ENCODE measurements at places on chromosomes 12 and 14.

- DNase-seq, result peak; percentile 17
Measured at GRCh38 chr12:56189099-56189917, at the start of gene SMARCC2. Gene SMARCC2 (minus strand): TSS chr12:56189483. CDS start chr12:56189461, 22 bp downstream.

GRCh38 chr12:62379723-62380045 lies 86.9 kb upstream of the MON2 start:
- DNase-seq, result no peak

DNA sequence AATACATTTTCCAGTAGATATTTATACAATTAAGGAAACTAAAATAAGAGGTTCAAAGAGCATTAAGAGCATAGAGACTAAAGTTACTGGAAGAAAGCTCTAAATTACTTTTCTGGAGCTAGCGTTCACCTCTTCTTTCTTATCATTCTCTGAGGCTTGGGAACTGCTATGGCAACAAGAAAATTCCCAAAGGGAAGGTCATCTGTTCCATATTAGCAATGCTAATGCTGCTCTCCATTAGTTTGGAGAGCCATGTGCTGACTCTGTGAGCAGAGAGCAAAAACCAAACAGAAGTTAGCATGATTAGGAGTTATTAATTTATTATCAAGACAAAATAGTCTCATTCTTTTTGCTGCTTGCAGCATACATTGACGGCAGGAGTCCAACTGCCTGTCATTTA lies 143.1 kb upstream of the SLC16A7 start:
- peak; percentile 8 for DNase-seq

- DNase-seq, result no peak
Measured at GRCh38 chr12:12194206-12194605, 72.6 kb downstream of the LRP6 start.

GRCh38 chr14:77914073-77914721 lies 114.3 kb downstream of the ADCK1 start:
- DNase-seq, result no peak

DNA sequence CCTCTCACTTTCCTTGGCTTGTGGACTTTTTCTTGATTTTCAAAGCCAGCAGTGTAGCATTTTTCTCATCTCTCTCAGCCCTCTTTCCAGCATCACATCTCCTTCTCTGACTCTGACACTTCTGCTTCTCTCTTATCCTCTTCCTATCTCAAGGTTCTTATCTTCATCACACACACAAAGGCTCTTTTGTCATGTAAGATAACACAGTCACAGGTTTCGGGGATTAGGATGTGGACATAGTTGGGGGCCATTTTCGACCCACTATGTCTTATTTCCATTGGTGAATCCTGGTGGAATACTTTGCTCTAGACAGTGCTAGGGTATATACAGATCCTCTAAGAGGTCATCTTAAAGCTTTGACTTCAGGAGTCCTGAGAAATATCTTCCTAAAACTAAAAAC lies 719.3 kb upstream of the TBX3 start:
- no peak for DNase-seq

GRCh38 chr14:30058401-30058800 lies 130.8 kb upstream of the PRKD1 start:
- DNase-seq, result no peak

DNA sequence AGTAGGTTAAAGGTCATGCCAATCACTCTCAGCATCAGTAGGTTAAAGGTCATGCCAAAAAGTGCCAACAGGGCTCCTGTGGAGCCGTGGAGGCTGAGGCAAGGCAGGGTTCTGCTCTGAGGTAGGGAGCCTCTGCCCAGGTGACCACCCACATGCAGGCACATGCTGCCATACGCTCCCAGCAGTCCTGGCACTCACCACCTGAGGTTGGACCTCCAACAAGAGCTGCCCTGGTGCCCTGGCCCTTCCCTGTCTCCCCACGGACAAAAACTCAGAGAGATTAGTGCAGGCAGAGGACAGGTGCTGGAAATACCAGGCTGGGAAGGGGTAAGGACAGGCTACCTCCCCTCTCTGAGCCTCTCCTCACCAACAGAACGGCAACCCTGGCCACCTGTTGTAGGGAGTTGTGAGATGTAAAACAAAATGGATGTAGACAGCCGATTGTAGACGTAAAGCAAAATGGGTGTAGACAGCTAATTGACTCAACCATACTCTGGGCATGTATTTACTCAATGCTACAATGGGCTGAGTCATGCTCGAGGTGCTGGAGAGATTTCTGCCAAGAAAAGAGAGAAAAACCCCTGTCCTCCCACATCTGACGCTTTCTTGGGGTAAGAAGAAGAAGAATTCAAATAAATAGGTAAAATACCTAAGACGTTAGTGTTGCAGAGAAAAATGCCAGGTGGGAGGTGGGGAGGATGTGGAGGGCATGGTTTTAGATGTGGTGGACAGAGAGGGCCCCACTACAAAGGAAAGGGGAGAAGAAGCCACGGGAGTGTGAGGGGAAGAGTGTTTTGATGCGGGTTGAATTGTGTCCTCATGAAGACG lies 32.4 kb downstream of the LTBP2 start:
- no peak for DNase-seq

- DNase-seq, result no peak
Measured at GRCh38 chr12:102050660-102051430, 10.9 kb downstream of the WASHC3 start.

- no peak for DNase-seq
Measured at GRCh38 chr12:30169839-30170591, 386.3 kb upstream of the TMTC1 start.

DNA sequence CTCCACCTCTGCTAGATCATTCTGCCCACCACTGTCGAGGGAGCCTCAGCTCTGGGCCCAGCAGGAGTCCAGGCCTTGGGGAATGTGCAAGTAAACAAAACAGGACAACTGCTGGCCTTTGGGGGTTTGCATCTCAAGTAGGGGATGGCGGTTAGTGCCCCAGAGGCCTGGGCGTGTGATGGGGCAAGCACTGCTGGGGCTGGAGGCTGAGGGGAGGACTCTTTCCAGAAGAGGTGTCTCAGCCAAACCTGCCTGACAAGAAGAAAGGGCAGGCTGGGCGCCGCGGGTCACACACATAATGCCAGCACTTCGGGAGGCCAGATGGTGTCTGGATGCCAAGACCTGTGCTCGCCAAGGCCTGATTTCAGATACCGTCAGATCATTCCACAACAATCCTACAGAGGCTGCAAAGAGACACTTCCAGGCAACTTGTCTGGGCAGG lies 8.6 kb upstream of the ALDH2 start:
- DNase-seq, result peak; percentile 15

GRCh38 chr12:30437616-30438015 lies 258.1 kb downstream of the IPO8 start:
- DNase-seq, result peak; percentile 92

DNA sequence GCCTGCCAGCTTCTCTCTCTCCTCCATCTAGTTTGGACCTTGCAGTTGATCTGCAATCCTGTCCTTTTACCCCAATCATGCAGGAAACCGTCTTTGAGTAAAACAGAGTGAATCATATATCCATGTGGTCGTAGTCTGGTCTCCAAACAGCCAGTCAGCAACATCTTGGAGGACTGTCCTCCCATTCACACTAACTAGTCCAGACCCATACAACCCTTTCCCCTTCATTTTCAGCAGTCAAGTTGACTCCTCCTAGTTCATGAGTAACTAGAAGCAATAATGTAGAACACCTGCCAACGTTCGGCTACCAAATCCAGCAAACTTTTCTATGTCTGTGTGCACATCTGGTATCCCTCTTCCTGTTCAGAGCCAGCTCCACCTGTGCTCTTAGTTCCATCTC lies 10.8 kb upstream of the BIN2 start:
- DNase-seq, result no peak

- no peak for DNase-seq
Measured at GRCh38 chr12:57090924-57091637, 2.2 kb downstream of the NAB2 start.

GRCh38 chr12:91333966-91334365 lies 151.3 kb upstream of the DCN start:
- no peak for DNase-seq

GRCh38 chr14:32726516-32726915 lies 212.2 kb upstream of the NPAS3 start:
- no peak for DNase-seq

DNA sequence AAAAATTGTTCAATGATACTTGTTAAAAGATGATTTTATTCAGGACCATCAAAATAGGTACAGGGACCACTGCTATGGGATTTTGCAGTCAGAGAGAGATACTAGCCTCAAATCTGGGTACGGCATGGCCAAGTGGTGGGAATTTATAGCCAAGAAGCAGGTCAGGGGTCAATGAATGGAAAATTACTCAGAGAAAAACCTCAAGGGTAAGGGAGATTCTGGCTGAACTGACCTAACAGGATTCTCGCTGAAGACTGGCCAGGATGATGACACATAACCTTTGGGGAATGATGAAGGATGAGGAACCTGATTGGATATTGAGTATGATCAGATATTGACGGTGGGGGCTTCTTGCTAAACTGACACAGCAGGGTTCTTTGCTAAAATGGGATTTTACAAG lies 32.7 kb downstream of the DEPDC4 start:
- no peak for DNase-seq

- no peak for DNase-seq
Measured at GRCh38 chr14:45650754-45651153, 397.8 kb upstream of the MIS18BP1 start.

DNA sequence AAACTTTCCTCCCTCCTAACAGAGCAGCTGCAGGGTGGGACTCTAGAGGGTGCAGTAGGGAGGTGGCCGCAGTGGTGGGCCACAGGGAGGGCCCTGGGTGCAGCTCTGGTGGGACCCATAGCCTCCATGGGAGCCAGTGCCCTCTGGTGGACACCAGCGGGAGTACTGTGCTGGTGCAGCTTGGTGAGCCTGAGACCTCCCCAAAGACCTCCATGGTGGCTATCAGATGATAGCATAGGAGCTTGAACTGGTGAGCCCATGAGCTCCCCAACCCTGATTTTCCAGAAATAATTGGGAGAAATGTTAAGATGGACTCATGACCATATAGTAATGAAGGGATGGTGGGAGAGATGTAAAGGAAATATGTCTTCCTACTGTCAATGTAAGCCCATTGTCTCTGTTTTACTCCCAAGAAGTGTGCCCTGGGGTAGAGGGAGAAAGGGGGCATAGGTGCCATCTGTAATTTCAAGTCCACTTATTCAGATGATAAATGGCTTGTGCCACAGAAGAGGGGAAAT lies 98.7 kb downstream of the GAS2L3 start:
- DNase-seq, result no peak

DNA sequence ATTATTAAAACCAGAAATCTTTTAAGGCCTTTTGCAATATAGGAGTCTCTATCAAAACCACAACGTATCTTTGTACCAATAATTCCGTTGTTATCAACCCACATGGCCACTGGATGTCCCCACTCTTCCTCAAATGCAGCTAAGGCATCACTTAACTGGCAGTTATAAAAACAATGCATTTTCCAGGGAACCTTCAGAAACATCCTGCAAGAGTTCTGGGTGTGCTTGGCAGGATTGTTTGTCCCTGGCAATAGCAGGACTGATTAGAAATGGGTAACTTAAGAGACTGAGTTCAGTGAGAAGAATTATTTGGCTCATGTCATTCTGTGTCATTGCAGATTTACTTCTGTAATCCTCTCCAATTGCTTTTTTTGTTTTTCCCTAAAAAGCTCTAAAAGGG lies 112.0 kb downstream of the SLC15A5 start:
- DNase-seq, result no peak

- DNase-seq, result no peak
Measured at GRCh38 chr12:3974883-3975282, 101.7 kb upstream of the PARP11 start.

- no peak for DNase-seq
Measured at GRCh38 chr12:58544281-58544680, 376.0 kb downstream of the LRIG3 start.

- DNase-seq, result no peak
Measured at GRCh38 chr12:14362352-14362751, 3.1 kb upstream of the ATF7IP start.

DNA sequence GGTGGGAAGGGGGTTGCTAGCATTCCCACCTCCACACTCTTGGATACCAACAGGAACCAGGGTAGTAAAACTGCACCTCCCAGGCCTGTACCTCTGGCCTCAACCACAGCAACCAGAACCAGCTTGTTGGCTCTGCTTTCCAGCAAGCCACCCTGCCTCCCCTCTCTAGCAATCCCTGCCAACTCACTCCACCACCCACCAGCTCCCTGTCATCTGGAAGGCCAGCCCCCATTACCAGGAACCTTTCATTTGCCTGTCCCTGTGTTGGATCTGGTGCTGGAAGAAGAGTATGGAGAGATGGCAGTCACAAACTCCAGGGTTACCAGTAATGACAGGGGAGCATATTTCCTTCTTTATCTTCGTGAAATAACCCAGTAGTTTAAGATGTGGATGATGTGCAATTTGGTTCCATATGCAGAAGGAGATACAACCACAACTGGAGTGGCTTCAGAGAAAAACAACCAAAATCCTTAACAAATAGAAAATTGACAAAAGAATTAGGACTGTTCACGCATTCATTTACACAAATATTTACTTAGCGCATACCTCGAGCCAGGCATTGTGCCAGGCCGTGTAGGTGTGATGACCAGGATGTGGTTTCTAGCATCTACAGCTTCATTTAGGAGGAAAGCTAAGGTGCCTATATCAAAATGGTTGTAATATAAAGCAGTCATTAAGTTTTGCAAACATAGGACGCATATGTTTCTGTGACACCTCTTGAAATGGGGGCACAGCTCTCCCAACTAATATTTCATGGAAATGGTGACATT lies 3.4 kb downstream of the B4GALNT3 start:
- DNase-seq, result no peak

DNA sequence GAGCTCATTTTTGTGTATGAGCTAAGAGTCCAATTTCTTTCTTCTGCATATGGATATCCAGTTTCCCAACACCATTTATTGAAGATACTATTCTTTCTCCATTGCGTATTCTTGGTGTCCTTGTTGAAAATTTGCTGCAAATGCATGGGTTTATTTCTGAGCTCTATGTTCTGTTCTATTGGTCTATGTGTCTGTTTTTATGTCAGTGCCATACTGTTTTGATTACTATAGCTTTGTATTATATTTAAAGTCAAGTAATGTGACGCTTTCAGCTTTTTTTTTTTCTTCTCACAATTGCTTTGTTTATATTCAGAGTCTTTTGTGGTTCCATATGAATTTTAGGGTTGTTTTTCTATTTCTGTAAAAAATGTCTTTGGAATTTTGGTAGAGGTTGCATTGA lies 247.1 kb upstream of the TBX3 start:
- DNase-seq, result no peak

DNA sequence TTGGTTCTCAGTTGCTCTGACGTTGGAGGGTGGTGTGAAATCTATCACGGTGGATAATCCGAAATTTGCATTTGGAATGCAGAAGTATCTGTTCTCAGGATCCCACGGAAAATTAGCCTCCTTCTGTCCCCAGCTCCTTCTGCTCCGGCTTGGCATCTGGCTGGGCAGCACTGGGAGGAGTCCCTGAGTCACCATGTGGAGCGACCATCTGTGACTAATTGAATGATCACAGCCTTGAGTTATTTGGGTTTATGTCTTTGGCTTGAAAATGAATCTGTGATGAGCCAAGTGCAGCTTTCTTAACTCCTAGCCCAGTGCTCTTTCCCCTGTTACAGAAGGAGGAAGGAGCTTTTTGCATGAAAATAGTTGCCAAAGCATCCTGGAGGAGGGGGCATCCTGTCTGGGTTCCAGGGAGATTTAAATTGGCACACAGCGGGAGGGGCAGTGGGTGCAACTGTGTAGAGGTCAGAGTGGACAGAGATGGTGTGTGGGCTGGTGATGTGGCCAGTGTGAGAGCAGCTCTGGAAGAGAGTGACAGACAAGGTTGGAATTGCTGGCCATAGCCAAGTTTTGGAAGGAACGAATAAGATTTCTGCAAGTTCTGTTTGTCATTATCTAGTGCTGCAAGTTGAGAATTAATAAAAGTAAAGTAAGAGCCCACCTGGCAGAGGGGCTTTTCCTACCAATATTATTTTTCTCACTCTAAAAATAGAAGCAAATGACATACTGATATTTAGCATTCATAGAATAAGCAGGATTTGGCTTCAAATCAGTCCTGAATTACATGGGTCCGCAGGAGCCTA lies 74.4 kb downstream of the SLC24A4 start:
- peak; percentile 83 for DNase-seq
